Gastrocnemius medialis (tissue), 4 donors: ENCODE measurements at places on chromosomes 7 and 10. TPM values are rescaled to one million over a fixed set of nuclear protein-coding genes. Genes with fewer than 3 reads are reported as not detected.

DNA sequence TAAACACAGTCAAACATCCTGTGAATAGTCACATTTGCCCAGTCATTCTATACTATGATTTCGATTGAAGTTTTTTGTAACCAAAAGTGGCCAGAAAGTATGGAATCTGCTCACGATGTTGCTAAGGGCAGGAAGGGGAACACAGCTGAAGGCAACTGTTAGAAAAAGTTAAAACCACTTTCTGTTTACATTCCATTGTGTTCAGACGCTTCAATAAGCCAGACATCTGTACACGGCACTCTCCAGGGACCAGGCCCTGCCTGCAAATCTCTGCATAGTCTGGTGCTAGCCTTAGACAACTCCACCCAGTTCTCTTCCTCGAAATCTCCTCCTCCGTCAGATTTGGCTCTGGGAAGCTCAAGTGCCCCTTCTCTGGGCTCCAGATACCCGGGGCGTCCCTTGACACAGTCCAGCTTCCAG is 17.1 kb upstream of the TMEM120A start:
- DNase-seq = no peak

DNA sequence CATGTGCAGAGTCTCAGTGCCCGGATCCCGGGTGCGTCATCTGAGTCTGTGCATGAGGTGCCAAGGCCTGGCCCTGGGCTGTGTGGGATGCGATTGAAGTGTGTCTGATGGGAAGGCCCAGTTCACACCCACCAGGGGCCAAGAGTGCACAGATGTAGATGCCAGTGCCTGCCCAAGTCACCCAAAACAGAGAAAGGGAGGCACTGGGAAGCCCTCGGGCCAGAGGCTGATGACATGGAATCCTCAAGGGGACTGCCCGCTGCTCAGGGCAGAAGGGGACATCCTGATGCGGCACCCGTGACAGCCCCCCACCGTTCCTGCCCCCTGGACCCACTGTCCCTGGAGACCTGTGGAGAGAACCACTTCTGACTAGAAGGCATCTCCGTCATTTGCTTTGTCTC is 72.2 kb upstream of the ZNF479 start:
- DNase-seq = no peak

DNA sequence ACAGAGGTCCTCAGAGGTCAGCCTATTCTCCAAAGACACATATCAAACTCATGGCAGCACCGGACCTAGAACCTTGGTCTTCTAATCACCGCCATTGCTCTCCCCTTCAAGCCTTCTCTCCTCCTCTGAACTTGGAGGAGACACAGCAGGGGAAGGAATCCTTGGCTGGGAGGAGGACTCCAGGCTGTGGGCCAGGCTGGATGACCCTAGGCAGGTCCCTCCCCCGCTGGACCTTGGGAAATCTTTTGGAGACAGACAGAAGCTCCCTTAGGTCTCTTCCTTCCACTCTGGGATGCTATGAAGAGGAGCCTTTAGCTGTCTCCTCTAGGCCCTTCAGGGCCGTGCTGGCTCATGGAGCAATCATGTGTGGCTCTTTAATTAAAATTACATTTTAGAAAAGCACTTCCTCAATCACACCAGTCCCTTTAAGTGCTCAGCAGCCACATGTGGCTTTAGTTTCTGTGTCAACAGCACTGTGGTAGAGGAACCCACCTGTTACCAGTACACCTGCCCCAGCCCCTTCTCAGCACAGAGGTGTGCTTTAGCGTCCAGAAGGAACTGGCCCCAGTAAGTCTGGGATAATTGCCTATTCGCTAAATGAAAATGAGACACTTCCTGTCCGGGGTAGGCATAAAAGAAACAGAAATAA is 238.2 kb downstream of the CELF2 start:
- DNase-seq = no peak

- no peak for DNase-seq
Measured at GRCh38 chr7:92461027-92462003, 14.0 kb downstream of the GATAD1 start.

- DNase-seq = no peak
Measured at GRCh38 chr10:59857921-59858320, 48.4 kb downstream of the CCDC6 start.

GRCh38 chr10:49478819-49479218 is 60.1 kb downstream of the ERCC6 start:
- DNase-seq = no peak

GRCh38 chr10:12984165-12984747 is 17.3 kb downstream of the CCDC3 start:
- no peak for DNase-seq

GRCh38 chr10:129841071-129841470 is 123.0 kb downstream of the EBF3 start:
- no peak for DNase-seq

GRCh38 chr7:127383123-127383835 is 9.2 kb downstream of the ZNF800 start:
- DNase-seq = no peak

GRCh38 chr7:110929480-110930249 is 161.3 kb upstream of the LRRN3 start:
- no peak for DNase-seq

DNA sequence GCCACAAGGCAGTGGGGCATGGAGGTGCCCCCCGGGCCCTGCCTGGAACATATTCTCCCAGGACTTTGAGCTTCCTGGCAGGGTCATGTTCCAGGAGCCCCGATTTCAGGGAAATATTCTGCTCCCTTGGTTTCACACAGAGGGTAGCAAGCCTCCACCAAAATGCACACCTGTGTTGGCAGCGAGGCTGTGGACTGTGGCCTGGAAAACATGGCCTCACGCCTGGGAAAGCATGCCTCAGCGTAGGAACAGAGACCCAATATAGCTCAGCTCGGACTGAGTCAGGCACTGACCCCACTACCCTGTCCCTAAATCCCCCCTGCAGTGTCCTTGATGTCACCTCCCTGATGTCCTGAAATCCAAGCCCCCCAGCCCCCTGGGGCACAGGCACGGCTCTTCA is 92.0 kb downstream of the KCNMA1 start:
- no peak for DNase-seq

- no peak for DNase-seq
Measured at GRCh38 chr7:100016215-100016901, 962 bp downstream of the ZKSCAN1 start.

DNA sequence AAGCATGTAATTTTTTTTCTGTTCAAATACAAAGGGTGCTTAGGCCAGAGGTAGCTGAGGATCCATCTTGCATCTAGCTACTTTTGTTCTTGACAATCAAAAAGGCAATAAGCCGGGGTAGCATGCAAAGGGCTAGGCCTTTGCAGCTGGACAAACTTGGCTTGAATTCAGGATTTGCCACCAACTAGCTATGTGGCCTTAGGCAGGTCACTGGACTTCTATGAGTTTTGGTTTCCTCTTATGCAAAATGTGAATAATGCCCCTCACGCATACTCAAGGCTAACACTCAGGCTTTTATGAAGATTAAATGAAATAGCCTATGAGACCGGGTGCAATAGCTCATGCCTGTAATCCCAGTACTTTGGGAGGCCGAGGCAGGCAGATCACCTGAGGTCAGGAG is 19.3 kb downstream of the GFRA1 start:
- no peak for DNase-seq

GRCh38 chr7:41383596-41383995 is 319.3 kb downstream of the INHBA start:
- DNase-seq = no peak

Gene BET1
- 7.0 TPM for total RNA-seq

Gene FAM25G
- not detected for total RNA-seq

Gene BAMBI
- total RNA-seq = 0.31 TPM

Gene IQCE
- 8.1 TPM for total RNA-seq

Gene CHAT
- total RNA-seq = not detected

Gene ADARB2
- total RNA-seq = 0.13 TPM

Gene PCDH15
- not detected for total RNA-seq

Gene TPST1
- total RNA-seq = 3.7 TPM

Gene ZNF117
- 1.4 TPM for total RNA-seq

Gene ZNF3
- 19.2 TPM for total RNA-seq

Gene GPR158
- not detected for total RNA-seq

Gene ASB15
- total RNA-seq = 26.0 TPM

Gene RAB18
- total RNA-seq = 46.0 TPM

Gene BMPER
- 7.2 TPM for total RNA-seq

Gene UBTD1
- 23.9 TPM for total RNA-seq
